Neural crest cell (in vitro differentiated cells): ENCODE measurements at places on chromosomes 11 and 22. TPM values are rescaled to one million over a fixed set of nuclear protein-coding genes. Genes with fewer than 3 reads are reported as not detected.

- H3K27me3 ChIP-seq, result no peaks in the 10 kb centered on the region
- no peak overlapping the region for H3K27ac ChIP-seq
- DNase-seq, result no peak
These were observed 25.6 kb downstream of the ARRB1 start for GRCh38 chr11:75325713-75326438.

Gene HSPB2
- not detected in 2 replicates for total RNA-seq

- no peak overlapping the region for H3K4me3 ChIP-seq
- no peaks in the 10 kb centered on the region for H3K27me3 ChIP-seq
- no peak overlapping the region for H3K27ac ChIP-seq
- H3K36me3 ChIP-seq, result no peaks in the 10 kb centered on the region
- peaks cover 22% of the 10 kb centered on the region for H3K4me1 ChIP-seq
These were observed 378.0 kb downstream of the NTM start for GRCh38 chr11:131748151-131749050.

Gene KCNJ5
- total RNA-seq, result 0.14 and 0.20 TPM in 2 replicates

Gene RBM4
- total RNA-seq, result 268 and 269 TPM in 2 replicates

Gene PRAME
- total RNA-seq, result 0.21 and 0.52 TPM in 2 replicates

DNA sequence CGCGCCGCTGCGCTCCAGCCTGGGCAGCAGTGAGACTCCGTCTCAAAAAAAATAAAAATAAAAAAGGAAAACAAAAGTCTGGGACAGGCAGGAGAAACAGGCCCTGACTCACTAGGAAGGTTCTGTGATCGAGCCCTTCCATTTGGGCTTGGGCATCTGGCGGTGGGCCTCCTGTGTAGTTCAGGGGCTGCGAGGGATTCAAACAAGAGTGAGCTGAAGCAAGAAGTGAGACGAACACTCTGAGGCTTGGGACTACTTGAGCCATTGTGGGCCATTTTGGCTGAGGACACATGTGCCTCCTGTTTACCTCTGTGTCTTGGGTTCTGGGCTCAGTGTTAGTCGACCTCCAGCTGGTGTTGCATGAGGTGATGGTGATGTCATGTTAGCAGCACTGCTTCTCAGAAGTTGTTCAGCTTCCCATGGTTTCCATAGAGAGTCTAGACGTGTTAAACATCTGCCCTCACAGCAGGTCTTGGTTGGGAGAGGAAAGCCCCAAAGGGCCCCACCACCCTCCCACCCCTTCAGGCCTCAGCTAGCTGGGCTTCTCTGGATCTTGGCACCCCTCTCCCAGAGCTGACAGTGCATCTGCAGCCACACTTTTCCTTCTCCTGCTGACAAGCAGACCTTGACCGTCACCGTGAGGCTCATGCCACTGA, 57.8 kb downstream of the MED15 start:
- no peak for DNase-seq
- peaks cover 4% of the 10 kb centered on the region for H3K4me1 ChIP-seq
- H3K36me3 ChIP-seq, result peaks cover 10% of the 10 kb centered on the region
- no peaks in the 10 kb centered on the region for H3K27me3 ChIP-seq
- no peak overlapping the region for H3K4me3 ChIP-seq
- no peak overlapping the region for H3K27ac ChIP-seq

GRCh38 chr11:124971810-124972209, 17.8 kb downstream of the CCDC15 start:
- H3K36me3 ChIP-seq, result peaks cover 15% of the 10 kb centered on the region
- no peak for DNase-seq
- no peak overlapping the region for H3K27ac ChIP-seq
- no peaks in the 10 kb centered on the region for H3K4me1 ChIP-seq

DNA sequence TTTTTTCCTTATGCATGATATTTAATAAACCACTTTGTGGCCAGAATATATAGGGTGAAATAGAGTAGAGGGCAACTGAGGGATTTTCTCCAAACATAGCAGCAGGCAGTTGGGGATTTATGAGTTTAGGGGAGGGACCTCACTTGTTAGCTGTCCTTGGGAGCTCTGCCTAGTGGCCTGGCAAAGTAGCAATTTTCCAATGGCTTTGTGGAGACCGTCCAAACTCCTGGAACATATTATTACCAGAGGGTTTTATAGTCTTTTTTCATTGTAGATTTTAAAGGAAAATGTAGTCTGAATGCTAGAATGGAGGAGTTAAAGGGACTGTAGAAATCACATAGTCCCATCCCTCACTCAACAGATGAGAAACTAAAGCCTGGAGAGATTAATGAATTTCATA, 32.3 kb downstream of the AMOTL1 start:
- H3K27ac ChIP-seq, result no peak overlapping the region
- H3K27me3 ChIP-seq, result no peaks in the 10 kb centered on the region
- H3K36me3 ChIP-seq, result peaks cover 24% of the 10 kb centered on the region

Gene NPAS4
- total RNA-seq, result 0.14 and 0.63 TPM in 2 replicates

DNA sequence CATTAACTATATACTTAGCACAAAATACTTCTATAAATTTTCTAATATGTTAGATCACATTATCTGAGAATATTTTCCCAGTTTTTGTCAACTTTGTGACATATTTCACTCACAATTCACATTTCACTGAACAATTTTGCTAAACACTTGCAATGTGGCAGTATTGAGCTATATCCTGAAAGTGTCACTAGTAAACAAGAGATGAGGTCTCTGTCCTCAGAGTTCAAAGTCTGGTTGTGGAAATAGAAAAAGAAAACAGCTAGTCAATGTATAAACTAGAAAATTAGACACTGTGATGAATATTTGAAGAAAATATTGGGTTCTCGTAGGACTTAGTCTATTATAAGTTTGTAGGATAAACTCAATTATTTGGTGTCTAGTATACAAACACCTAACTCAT, 87.4 kb upstream of the CHORDC1 start:
- no peaks in the 10 kb centered on the region for H3K27me3 ChIP-seq
- no peak overlapping the region for H3K4me3 ChIP-seq
- no peaks in the 10 kb centered on the region for H3K36me3 ChIP-seq
- H3K27ac ChIP-seq, result no peak overlapping the region

Gene CASP5
- not detected in 2 replicates for total RNA-seq

Gene CATSPERZ
- total RNA-seq, result not detected in 2 replicates

DNA sequence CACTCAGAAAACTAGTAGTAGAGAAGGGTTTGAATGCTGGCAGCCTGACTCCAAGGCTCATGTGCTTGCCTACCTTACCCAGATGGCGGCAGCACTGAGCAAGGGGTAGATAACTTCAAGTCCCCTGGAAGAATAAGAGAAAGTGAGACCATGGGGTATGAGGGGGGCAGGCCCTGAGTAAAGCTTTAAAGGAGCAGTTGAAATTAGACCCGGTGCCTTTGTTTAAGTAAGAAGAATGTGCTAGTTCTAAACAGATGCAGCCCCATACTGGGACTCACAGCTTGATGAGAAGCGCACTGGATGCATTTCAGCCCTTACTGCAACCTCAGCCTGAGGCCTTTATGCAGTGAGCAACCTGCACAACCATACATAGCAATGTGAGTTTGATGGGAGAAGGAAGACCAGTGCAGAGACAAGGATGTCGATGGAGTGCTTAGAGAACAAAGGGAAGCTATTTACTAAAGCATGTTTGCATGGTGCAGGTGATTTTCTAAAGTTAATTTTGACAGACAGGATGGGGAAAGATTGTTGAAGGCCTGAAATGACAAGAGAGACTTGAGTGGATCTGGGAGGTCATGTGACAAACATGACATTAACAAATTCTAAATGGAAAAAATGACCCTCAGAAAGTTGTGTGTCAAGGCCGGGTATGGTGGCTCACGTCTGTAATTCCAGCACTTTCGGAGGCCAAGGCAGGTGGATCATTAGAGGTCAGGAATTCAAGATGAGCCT, 27.1 kb upstream of the TMA7B start:
- peaks cover 36% of the 10 kb centered on the region for H3K4me1 ChIP-seq
- peaks cover 4% of the 10 kb centered on the region for H3K27me3 ChIP-seq
- H3K27ac ChIP-seq, result no peak overlapping the region
- H3K36me3 ChIP-seq, result no peaks in the 10 kb centered on the region
- DNase-seq, result peak; percentile 21

GRCh38 chr11:124301548-124301947, 12.2 kb downstream of the OR8D1 start:
- H3K4me3 ChIP-seq, result no peak overlapping the region
- H3K27ac ChIP-seq, result no peak overlapping the region
- H3K4me1 ChIP-seq, result no peaks in the 10 kb centered on the region
- H3K27me3 ChIP-seq, result no peaks in the 10 kb centered on the region
- no peak for DNase-seq

- no peaks in the 10 kb centered on the region for H3K4me1 ChIP-seq
- no peak for DNase-seq
- H3K27ac ChIP-seq, result no peak overlapping the region
- H3K4me3 ChIP-seq, result no peak overlapping the region
- peaks cover 14% of the 10 kb centered on the region for H3K27me3 ChIP-seq
- no peaks in the 10 kb centered on the region for H3K36me3 ChIP-seq
These were observed 69.8 kb downstream of the GRIK4 start for GRCh38 chr11:120581313-120581712.

DNA sequence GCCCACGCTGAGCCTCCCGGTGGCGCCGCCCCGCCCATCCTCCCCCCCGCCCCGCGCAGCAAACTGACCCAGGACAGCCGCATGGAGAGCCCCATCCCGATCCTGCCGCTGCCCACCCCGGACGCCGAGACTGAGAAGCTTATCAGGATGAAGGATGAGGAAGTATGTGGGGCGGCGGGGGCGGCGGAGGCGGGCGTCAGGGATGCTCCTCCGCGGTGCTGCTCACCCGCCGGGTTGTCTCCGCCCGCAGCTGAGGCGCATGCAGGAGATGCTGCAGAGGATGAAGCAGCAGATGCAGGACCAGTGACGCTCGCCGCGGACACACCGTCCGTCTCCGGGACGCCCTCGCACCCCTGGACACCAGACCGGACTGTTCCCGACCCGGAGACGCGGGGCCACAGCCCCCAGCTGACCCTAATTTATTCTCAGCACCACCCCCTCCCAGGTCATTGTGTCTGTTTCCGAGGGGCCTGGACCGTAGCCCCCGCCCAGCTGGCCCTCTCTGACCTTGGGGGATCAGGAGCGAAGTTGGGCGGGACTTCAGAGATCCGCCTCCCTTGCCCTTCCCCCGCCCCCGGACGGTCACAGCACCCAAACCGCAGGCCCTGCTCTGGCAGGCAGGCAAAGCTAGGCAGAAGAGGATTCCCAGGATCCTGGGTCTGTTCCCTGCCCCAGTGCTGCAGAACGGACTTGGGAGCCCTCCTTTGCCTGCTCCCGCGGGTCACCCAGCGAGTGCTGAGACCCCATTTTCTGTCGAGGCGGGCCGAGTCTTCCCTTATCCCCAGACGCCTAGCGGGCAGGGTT, 959 bp upstream of the GP1BB start:
- peaks cover 79% of the 10 kb centered on the region for H3K27me3 ChIP-seq
- peaks cover 13% of the 10 kb centered on the region for H3K36me3 ChIP-seq
- no peak overlapping the region for H3K4me3 ChIP-seq
- H3K4me1 ChIP-seq, result peaks cover 8% of the 10 kb centered on the region

Gene MPZL2
- total RNA-seq, result not detected in 2 replicates

GRCh38 chr22:41425660-41426365, 20.8 kb downstream of the TOB2 start:
- no peaks in the 10 kb centered on the region for H3K27me3 ChIP-seq
- peak overlapping the region; percentile 31 for H3K27ac ChIP-seq
- no peak overlapping the region for H3K4me3 ChIP-seq
- H3K36me3 ChIP-seq, result no peaks in the 10 kb centered on the region

GRCh38 chr11:1672613-1673350, 24.2 kb upstream of the KRTAP5-6 start:
- no peak for DNase-seq
- peaks cover 38% of the 10 kb centered on the region for H3K27me3 ChIP-seq
- H3K36me3 ChIP-seq, result no peaks in the 10 kb centered on the region
- H3K4me3 ChIP-seq, result no peak overlapping the region
- no peak overlapping the region for H3K27ac ChIP-seq
- peaks cover 16% of the 10 kb centered on the region for H3K4me1 ChIP-seq

Gene RAB38
- 3.6 and 4.7 TPM in 2 replicates for total RNA-seq

Gene IGF2
- total RNA-seq, result 19.0 and 20.1 TPM in 2 replicates

Gene DCDC1
- 2.3 and 2.6 TPM in 2 replicates for total RNA-seq
